Activated T-cell treated with anti-CD3 and anti-CD28 coated beads, Interleukin-2, amount 50 U/mL, for 48 hours (primary cell): ENCODE measurements at places on chromosomes 11 and 22.

DNA sequence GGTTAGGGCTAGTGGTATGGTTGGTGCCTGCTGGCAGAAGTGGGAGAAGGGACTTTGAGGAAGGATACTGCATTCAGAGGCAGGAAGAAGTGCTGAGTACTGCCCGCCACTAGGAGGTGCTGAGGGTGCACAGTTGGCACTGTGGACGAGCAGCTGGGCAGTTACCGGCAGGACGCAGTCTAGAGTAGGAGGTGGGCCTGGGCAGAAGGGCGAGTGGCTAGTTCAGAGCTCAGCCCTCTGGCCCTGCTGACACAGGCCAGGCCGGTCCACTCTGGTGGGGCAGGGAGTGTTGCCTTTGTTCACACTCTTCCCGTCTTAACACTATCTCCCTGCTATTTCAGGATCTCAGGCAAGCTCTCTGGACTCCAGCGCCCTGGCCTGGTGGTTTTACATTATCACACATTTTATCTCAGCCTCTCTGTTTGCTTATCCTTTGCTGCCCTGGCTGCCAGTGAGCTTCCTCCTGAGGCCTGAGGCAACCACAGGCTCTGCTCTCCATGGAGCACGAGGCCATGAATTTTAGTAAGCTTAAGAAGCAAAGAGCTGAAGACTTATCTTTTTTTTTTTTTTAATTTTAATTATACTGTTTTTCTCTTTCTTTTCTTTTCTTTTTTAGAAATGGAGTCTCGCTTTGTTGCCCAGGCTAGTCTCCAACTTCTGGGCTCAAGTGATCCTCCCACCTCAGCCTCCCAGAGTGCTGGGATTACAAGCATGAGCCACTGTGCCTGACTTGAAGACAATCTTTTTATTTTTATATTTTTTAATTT, 26.9 kb downstream of the SNAP29 start:
- peak; percentile 61 for DNase-seq

DNA sequence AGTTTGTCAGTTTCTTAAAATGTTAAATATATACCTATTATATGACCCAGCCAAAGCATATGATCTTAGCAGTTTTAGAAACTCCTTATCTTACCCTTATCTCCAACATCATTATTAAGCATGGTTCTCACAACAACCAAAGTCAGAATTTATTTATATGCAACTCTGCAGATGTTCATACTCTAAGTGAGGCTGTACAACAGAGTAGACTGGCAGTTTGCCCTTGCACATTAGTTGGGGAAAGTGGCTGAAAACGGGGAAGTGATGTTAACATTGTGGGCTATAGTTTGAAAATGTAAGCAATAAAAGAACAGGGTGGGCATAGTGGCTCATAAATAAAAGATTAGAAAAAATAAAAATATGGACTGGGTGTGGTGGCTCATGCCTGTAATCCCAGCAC, 49.7 kb downstream of the ATG16L2 start:
- no peak for DNase-seq

DNA sequence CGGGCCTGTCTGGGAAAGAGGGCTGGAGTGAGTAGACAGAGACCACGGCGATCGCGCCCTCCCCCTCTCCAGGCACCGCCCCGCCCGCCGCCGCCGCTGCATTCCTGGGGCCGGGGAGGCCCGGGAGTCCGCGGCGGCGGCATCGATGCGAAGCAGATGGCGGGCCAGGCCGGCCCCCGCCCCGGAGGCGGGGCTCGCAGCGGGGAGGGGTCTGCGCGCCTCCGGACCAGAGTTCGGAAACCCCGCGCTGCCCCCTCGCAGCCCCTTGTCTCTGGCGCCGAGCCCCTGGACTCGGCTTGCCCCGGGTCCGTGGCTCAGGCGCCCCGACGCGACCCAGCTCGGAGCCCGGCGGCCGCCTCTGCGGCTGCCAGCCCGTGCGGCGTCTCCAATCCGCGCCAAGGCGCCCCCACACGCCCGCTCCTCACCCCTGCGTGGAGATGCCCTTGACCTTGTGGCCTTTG, 1.3 kb downstream of the SCARF2 start:
- DNase-seq, result no peak

GRCh38 chr11:82823647-82824619, 76.3 kb downstream of the PRCP start:
- no peak for DNase-seq

DNA sequence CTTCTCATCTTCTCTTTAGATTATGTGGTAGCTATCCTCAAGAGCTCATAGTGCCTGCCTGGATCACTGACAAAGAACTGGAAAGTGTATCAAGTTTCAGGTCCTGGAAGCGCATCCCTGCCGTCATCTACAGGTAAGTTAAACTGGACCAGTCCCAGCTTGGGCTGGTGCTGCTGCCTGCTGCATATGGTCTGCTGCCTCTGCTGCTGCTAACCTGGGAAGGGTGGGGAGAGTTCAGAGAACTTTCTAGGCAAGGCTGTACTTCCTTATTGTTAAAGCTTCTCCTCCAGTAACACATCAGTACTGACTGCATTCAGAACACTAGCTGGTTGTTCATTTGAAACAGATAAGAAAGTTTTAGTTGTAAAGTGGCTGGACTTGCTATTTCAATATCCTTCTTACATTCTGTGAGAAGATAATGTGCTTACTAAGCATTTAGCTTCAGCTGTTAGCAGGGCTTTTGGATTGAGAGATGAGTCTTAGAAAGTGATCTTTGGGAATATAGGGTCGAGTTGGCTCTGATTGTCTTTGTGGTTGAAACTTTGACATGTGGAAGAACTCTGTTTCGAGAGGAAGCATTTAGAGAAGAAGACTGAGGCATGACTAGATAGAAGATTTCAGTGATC, 77.3 kb upstream of the HORMAD2 start:
- DNase-seq, result no peak

DNA sequence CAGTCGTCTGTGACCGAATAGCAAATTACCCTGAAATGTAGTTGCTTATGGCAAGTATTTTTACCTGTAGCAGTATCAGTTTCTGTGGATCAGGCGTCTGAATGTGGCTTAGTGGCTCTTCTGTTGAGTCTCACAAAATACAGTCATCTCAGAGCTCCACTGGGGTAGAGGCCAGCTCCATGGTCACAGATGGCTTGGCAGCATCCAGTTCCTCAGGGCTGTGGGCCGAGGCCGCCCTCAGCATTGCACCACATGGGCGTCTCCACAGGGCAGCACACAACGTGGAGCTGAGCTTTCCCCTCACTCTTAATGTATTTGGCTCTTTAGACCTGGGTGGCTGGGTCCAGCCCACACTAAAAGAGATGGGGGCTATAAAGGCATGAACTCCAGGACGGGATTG, 57.8 kb downstream of the SBF1 start:
- DNase-seq, result no peak

- no peak for DNase-seq
Observed at GRCh38 chr11:3042496-3043314, 14.5 kb downstream of the CARS1 start.

- DNase-seq, result no peak
Observed at GRCh38 chr22:42967933-42968332, 47.0 kb downstream of the PACSIN2 start.

GRCh38 chr11:22898036-22898435, 37.8 kb upstream of the CCDC179 start:
- no peak for DNase-seq

- DNase-seq, result no peak
Observed at GRCh38 chr11:67442504-67443404, 522 bp downstream of the CORO1B start.
